ENCODE measurements at places on chromosomes 5 and 9. TPM values are rescaled to one million over a fixed set of nuclear protein-coding genes. Genes with fewer than 3 reads are reported as not detected.

The OR2V1 gene
- total RNA-seq = not detected

The IL3 gene
- not detected for total RNA-seq

The TAF11L5 gene
- not detected for total RNA-seq

The SH3GL2 gene
- not detected for total RNA-seq

The FCN2 gene
- total RNA-seq = not detected

The TOMM5 gene
- total RNA-seq = 60.0 TPM

The OMD gene
- not detected for total RNA-seq

The EGR1 gene
- 24.7 TPM for total RNA-seq

The TMEFF1 gene
- total RNA-seq = 1.7 TPM

The GNA14 gene
- 1.1 TPM for total RNA-seq

The TMOD1 gene
- 7.1 TPM for total RNA-seq

- no peak overlapping the region for H3K27ac ChIP-seq
- no peaks in the 10 kb centered on the region for H3K27me3 ChIP-seq
- no peak for DNase-seq
- no peaks in the 10 kb centered on the region for H3K36me3 ChIP-seq
Observed at GRCh38 chr5:5371957-5372356, 50.5 kb upstream of the ICE1 start.

- H3K4me3 ChIP-seq = no peak overlapping the region
- DNase-seq = no peak
- H3K36me3 ChIP-seq = no peaks in the 10 kb centered on the region
- H3K27ac ChIP-seq = no peak overlapping the region
Observed at GRCh38 chr5:91103353-91104061, 279.6 kb downstream of the ARRDC3 start.

DNA sequence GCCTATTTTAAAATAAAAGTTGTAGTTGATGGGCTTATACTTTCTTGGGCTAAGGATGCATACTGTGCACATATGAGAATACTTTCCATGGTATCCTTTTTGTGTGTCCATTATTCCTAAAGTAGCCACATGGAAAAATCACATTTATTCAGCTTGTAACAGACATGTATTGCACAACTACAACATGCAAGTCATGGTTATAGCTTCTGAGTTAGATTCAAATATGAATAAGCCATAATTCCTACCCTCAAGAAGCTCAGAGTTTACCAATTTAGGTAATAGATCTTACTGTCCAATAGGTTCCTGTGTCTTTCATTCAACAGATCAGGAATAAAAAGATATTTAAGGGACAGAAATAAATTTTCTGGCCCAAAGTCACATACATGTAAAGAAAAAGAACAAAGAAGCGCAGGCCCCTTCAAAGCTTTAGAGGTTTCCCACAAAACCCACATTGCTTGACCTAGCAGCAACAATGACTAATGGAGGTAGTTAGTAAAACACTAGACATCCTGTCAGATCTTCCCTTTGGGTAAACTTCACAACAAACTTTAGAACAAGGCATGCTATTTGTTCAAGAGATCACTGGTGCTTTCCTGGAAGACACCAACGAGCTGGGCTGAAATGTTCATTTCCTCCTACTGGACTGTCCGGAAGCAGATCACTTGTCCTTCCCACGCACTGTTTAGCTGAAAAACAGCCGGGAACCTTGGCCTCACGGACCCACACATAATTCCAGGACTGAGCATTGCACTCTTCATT, 78.4 kb upstream of the ITGA1 start:
- H3K27ac ChIP-seq = no peak overlapping the region
- H3K36me3 ChIP-seq = no peaks in the 10 kb centered on the region
- H3K27me3 ChIP-seq = no peaks in the 10 kb centered on the region
- no peak for DNase-seq

DNA sequence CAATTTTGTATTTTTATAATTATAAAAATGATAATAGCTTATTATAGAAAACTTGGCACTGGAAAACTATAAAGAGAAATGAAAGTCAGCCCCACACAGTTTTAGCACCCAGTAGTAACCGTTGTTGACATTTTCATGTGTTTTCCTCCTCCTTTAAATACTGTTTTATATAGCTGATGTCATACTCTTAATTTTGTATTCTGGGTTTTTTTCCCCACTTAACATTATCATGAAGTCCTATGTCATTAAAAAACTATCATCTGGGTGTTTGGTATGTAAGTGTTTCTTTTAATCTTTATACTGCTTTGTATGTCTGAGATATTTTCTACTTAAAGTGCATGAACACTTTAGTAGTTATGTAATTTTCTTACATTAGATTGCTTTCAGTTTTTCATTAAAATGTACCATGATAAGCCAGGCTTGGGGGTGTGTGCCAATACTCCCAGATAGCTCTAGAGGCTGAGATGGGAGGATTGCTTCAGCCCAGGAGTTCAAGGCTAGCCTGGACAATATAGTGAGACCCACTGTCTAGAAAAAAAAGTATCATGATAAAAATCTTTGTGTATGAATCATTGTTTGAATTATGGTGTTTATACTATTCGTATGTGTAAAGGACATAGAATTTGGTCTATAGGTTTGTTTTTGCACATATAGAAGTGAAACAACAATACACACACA, 2.7 kb downstream of the RAD50 start:
- H3K4me1 ChIP-seq = peaks cover 18% of the 10 kb centered on the region
- no peaks in the 10 kb centered on the region for H3K27me3 ChIP-seq
- H3K27ac ChIP-seq = no peak overlapping the region
- DNase-seq = no peak

GRCh38 chr5:173826086-173826427, 62.1 kb upstream of the CPEB4 start:
- no peaks in the 10 kb centered on the region for H3K27me3 ChIP-seq
- H3K36me3 ChIP-seq = no peaks in the 10 kb centered on the region
- H3K27ac ChIP-seq = no peak overlapping the region

- 0 out of 2 replicates have a peak, but pooled peaks cover 5% of the 10 kb centered on the region for H3K27me3 ChIP-seq
- no peaks in the 10 kb centered on the region for H3K36me3 ChIP-seq
- H3K4me1 ChIP-seq = no peaks in the 10 kb centered on the region
Observed at GRCh38 chr5:175252234-175252805, 191.7 kb downstream of the DRD1 start.

DNA sequence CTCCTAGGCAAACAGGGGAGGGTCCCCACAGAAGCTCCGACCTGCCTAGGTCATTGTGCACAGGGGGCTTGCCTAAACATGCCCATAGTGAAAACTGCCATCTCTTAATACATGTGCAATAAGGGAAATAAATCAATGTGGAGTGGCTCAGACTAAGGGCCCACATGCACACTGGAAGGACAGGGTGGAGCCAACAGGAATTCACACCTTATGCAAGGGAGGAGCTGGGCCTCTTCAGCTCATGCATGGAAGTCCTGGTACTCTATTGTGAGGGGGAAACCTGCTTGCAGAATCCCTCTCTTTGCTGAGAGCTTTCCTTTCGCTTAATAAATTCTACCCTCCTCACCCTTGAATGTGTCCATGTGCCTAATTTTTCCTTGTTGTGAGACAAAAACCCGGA, 815.8 kb downstream of the EFNA5 start:
- H3K27me3 ChIP-seq = no peaks in the 10 kb centered on the region
- no peaks in the 10 kb centered on the region for H3K36me3 ChIP-seq
- no peaks in the 10 kb centered on the region for H3K4me1 ChIP-seq
- no peak for DNase-seq

- peak; percentile 25 for DNase-seq
- H3K27me3 ChIP-seq = no peaks in the 10 kb centered on the region
- no peak overlapping the region for H3K27ac ChIP-seq
- no peak overlapping the region for H3K4me3 ChIP-seq
Observed at GRCh38 chr9:116151966-116152381, 1.6 kb upstream of the PAPPA start.

DNA sequence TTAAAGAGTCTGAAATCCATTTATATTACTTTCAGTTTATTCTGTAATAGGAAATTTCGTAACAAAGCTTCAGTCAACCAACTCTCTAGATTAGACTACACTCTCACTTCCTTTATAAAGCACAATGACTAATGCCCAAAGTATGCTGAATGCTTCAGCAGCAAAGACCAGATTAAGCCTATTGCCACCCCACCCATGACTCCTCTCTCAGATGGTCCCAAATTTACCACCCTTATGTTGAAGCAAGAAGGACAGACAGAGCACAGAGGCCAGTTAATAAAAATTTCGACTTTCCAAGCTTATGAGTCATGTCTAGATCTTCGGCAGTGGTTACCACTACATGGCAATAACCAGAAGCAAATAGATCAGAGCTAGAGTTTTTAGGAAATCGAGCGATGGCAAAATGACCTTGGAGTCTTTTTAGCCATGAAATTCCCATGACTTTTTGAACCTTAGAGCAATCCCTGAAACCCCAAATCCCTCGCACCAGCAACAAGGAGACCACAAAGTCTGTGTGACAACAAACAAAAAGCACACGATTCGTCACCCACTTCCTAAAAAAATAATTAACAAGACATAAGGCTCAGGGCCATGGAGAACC, 287.8 kb upstream of the RASA1 start:
- H3K27ac ChIP-seq = no peak overlapping the region
- H3K4me1 ChIP-seq = no peaks in the 10 kb centered on the region
- peak; percentile 39 for DNase-seq
- H3K4me3 ChIP-seq = no peak overlapping the region
- no peaks in the 10 kb centered on the region for H3K36me3 ChIP-seq

GRCh38 chr5:90802474-90803317, 244.1 kb downstream of the ADGRV1 start:
- no peaks in the 10 kb centered on the region for H3K36me3 ChIP-seq
- H3K4me1 ChIP-seq = no peaks in the 10 kb centered on the region
- no peak overlapping the region for H3K27ac ChIP-seq
- no peak overlapping the region for H3K4me3 ChIP-seq

- no peaks in the 10 kb centered on the region for H3K27me3 ChIP-seq
- DNase-seq = peak; percentile 28
- peak overlapping the region; percentile 72 for H3K27ac ChIP-seq
- H3K36me3 ChIP-seq = no peaks in the 10 kb centered on the region
- H3K4me3 ChIP-seq = peak overlapping the region; percentile 99
Observed at GRCh38 chr5:140108093-140109017, 5.6 kb upstream of the PURA start.

- DNase-seq = peak; percentile 95
- no peaks in the 10 kb centered on the region for H3K27me3 ChIP-seq
- peaks cover 50% of the 10 kb centered on the region for H3K4me1 ChIP-seq
- peak overlapping the region; percentile 17 for H3K4me3 ChIP-seq
- H3K36me3 ChIP-seq = peaks cover 15% of the 10 kb centered on the region
Observed at GRCh38 chr5:154221371-154221896, 30.9 kb downstream of the GALNT10 start.

DNA sequence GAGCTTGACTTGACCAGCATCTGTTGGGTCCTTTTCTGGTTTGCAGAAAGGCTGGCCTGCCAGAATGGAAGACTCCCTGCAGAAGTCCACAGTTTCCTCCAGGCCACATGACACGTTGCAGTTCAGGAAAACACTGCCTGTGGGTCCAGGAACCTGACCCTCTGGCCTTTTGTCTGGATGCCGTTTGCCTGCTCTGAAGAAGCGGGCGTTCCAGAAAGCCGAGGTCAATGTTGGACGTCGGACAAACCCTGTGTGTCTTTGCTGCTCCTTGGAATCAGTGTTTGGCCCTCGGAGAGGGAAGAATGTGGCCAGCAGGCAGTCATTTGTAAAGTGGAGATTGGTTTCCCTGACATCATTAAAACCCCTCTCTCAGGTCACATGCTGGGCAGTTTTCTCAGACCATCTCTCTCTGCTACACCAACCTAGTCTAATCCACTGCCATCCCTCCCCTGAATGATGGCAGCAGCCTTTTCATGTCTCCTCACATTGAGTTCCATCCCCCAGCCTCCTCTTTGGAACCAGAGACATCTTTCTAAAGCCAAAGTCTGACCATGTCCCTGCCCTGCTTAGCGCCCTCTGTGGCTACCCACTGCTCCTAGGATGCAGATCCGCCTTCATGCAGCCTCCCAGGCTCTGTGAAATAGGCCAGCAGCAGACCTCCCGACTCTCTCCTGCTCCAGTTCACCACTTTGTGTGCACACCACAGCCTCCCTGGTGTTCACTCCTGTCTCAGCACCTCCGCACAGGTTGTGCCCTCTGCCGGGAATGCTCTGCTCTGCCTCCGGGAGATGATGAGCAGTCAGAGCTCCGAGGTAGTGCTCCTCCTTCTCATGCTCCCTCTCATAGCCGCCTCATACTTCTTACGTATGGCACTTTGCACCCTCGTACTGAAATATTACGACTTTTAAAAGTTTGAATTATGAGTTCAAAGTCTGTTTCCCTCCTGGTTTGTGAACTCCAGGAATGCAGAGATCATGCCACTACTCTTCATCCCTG, 75.6 kb downstream of the RALGPS1 start:
- H3K4me1 ChIP-seq = peaks cover 27% of the 10 kb centered on the region
- no peaks in the 10 kb centered on the region for H3K27me3 ChIP-seq
- H3K27ac ChIP-seq = no peak overlapping the region
- no peaks in the 10 kb centered on the region for H3K36me3 ChIP-seq
- no peak overlapping the region for H3K4me3 ChIP-seq

GRCh38 chr9:130426883-130427282, 17.9 kb upstream of the ASS1 start:
- no peaks in the 10 kb centered on the region for H3K27me3 ChIP-seq
- peak; percentile 65 for DNase-seq
- H3K36me3 ChIP-seq = no peaks in the 10 kb centered on the region
- peaks cover 11% of the 10 kb centered on the region for H3K4me1 ChIP-seq

GRCh38 chr9:71010258-71010657, 111.2 kb downstream of the TRPM3 start:
- no peak for DNase-seq
- no peaks in the 10 kb centered on the region for H3K36me3 ChIP-seq
- H3K27ac ChIP-seq = no peak overlapping the region
- H3K4me1 ChIP-seq = no peaks in the 10 kb centered on the region

DNA sequence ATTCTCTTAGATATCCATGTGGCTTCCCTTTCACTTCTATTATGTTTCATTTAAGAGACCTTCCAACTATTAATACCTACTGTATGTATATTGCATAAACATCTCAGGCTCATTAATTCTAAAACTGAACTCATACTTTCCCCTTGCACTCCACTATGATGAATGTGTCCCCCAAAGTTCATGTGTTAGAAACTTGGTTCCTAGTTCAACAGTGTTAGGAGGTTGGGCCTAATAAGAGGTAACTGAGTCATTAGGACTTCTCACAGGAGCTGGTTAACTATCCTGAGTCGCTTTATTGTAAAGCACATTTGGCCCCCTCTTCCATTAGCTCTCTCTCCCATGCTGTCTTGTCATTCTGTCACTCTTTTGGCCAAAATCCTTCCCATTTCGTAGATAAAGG, 22.0 kb downstream of the ANKHD1 start:
- no peak for DNase-seq
- no peak overlapping the region for H3K4me3 ChIP-seq
- H3K27ac ChIP-seq = no peak overlapping the region
- no peaks in the 10 kb centered on the region for H3K36me3 ChIP-seq

GRCh38 chr5:77423022-77423750, 68.9 kb downstream of the WDR41 start:
- DNase-seq = no peak
- H3K4me3 ChIP-seq = no peak overlapping the region
- H3K36me3 ChIP-seq = no peaks in the 10 kb centered on the region
- H3K27me3 ChIP-seq = no peaks in the 10 kb centered on the region

- no peak overlapping the region for H3K4me3 ChIP-seq
- H3K36me3 ChIP-seq = no peaks in the 10 kb centered on the region
- DNase-seq = peak; percentile 72
- no peaks in the 10 kb centered on the region for H3K27me3 ChIP-seq
- H3K4me1 ChIP-seq = no peaks in the 10 kb centered on the region
Observed at GRCh38 chr5:43227655-43228054, 35.6 kb downstream of the NIM1K start.

GRCh38 chr9:88590558-88591146, 55.7 kb downstream of the NXNL2 start:
- H3K27ac ChIP-seq = no peak overlapping the region
- no peaks in the 10 kb centered on the region for H3K27me3 ChIP-seq
- H3K4me1 ChIP-seq = peaks cover 8% of the 10 kb centered on the region
- no peaks in the 10 kb centered on the region for H3K36me3 ChIP-seq
